ENCODE measurements at places on chromosomes 5 and 9.

DNA sequence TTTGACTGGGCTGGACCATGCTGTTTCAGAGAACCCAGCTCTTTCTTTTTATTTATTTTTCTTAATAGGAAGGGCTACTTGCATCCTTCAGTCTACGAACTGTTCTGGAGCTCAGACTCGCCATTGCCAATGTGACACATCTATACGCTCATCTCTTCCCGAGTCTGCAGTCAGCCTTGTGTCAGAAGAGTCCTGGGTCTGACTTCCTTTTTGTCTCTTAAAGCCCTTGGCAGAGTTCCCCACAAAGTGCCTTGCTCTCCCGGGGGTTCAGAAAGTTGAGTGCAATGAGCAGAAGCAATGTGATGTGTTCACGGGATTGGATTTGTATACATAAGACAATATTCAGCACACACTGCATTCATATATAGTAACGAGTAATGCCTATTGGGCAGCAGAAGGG, 140.4 kb downstream of the ATPSCKMT start:
- no peak for DNase-seq

DNA sequence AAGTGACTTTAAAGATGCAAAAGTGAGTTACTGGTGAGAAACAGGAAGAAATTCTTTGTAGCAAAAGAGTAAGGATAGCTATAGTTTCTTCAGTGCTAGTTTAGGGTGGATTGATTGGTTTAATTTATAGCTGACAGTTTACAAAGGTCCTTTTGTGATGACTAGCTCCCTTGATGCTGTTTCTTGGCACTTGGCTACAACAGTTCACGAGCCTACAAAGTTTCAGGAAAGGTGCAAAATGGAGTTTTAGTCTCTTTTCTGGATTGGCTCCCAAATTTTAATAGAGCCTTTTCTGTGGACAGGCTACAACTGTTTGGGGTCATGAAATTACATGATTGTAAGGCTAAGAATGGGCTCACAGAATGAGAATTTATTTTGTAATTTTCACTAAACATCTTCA, 40.9 kb upstream of the BNIP1 start:
- DNase-seq = no peak

DNA sequence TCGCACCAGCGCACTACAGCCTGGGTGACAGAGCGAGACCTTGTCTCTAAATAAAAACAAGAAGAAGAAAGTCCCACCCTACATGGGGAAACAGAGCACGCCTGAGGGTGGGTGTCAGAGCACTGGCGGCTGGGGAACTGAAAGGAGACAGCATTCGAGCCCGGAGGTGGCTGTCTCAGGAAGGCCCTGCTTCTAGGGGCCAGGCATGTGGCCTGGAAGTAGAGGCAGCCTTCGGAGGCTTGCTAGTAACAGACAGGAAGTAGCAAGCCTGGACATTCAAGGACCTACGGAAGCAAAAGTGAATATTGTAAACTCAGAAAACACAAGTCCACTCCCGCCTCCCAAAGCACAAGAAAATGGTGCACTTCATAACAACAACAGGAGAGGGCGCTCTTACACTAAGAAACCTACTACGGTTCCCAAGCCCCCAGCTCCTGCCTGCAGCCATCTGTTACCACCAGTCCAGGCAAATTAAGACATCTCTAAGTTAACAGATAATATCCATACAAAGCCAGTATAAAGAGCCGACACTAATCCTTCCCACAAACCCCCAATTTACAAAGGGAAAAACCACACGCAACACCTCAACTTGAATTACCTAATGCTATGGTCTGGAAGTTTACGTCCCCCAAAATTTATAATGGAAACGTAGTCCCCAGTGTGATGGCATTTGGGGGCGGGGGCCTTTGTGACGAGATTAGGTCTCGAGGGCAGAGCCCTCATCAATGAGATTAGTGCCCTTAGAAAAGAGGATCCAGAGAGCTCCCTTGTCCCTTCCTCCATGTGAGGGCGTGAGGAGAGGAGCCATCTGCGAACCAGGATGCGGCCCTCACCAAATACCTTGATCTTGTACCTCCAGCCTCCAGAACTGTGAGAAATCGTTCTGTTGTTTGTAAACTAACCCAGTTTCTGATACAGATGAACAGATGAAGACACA, 7.7 kb downstream of the RASGEF1C start:
- DNase-seq = peak; percentile 34

DNA sequence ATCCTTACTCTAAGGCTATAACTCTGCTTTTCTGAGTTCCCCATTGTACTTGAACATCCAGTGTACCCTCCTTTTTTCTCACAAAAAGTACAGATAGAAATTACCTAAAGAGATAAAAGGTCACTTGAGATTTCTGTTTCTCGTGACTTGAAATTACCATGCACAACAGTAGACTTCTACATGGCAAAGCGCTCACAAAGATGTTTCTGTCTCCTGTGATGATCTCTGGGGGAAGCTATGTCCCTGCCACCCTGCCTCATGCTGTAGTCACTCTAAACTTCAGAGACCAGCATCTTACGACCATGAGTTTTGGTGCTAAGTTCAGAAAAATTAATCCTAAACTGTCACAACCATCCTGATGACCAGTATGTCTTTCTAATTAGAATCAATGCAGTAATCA, 36.2 kb downstream of the NFIB start:
- DNase-seq = no peak

DNA sequence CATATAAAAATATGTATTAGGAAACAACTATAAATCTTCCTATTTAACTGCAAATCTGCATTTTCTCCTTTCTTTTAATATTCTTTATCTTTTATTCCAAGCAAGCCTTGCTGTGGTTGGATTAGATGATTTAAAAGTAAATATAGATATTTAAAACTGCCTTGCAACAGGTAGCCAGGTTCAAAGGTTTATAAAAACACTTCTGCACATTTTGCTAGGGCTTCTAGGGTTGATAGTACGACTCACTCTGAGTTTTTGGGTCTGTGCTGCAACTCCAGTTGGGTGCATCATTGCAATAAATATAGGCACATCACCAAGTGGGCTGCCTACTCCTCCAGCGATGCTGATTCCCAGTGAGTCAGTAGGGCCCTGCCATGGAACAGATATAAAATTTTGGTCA, 167.7 kb downstream of the MPDZ start:
- DNase-seq = no peak

- DNase-seq = no peak
Measured at GRCh38 chr9:86246752-86247161, 12.7 kb downstream of the C9orf153 start.

- no peak for DNase-seq
Measured at GRCh38 chr5:171462928-171463861, 43.7 kb downstream of the FGF18 start.

DNA sequence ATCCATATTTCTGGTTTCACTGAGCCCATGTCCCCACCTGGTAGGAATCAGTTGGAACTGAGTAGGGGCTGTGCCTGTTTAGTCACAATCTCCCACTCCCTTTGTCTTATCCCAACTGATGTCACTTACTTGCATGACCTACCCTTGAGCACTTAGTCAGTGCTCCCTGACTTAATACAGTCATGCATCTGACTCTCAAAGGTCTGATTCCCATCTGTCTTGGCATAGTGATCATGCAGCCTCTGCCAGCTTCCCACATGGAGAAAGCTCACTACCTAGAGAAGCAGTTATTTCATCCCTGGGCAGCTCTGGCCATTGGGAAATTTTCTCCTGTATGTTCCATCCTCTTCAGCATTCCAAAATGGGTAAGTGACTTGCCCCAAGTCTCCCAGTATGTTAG, 24.8 kb downstream of the ABLIM3 start:
- no peak for DNase-seq

DNA sequence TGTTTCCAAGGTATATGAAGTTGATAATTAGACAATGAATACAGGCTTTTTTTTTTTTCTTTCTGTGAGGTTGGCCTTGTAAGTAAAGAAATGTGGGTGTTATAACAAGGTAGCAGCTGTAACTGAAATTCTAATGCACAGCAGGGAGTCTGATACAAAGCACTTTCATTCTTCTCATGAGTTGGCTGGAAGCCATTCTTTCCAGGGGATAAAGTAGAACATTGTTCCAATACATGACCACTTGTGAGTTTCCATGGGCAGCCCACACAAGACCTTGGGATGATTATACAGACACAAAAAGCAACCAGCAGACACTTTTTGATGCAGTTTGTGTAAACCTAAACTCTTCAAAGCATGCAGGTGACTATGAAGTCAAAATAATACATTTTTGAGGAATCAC, 1785.9 kb upstream of the WWC1 start:
- no peak for DNase-seq

- peak; percentile 58 for DNase-seq
Measured at GRCh38 chr5:140372971-140373487, 13.0 kb downstream of the SLC4A9 start.

GRCh38 chr5:50658246-50658645, 8.2 kb upstream of the PARP8 start:
- DNase-seq = peak; percentile 57

GRCh38 chr9:6545017-6545691, 100.4 kb downstream of the GLDC start:
- no peak for DNase-seq

DNA sequence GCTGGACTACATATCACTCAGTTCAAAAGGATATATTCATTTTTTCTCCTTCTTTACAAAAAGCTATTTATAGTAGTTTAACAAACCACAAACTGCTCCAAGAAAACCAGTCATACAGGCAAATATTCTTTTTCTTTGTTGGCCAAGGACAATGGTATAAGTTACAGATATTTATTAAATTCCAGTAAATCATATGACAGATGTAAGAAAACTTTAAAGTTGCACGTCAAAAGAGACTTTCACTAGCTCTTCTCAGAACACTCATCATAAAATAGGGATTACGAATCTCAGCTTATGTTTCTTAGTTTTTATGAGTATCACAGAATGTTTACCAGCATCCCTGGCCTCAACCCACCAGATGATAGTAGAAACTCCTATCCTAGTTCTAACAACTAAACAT, 67.2 kb downstream of the ANKRD31 start:
- no peak for DNase-seq

DNA sequence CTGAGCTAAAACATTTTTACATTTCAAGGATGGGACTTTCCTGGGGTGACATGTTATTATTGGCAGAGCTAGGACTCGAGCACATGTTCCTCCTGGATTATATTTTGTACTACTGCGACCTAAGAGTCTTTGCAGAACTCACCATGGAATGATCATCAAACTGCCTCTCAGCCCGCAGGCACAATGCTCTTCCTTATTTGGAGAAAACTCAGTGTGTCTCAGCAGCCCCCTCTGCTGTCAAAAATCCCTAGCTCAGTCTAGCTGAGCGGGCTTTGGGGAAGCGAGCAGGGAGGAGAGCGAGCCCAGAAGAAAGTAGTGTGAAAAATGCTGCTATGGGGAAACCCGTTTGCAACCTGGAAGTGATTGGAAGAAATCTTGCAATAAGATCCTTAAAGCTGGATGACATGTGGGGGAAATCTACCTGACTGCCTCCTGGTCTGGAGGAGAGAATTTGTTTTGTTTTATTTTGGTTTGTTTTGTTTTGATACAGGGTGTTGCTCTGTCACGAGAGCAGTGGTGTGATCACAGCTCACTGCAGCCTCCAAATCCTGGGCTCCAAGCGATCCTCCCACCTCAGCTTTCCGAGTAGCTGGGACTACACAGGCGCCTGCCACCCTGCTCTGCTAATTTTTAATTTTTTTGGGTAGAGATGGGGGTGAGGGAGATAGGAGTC, 89.9 kb upstream of the CLINT1 start:
- DNase-seq = peak; percentile 93

DNA sequence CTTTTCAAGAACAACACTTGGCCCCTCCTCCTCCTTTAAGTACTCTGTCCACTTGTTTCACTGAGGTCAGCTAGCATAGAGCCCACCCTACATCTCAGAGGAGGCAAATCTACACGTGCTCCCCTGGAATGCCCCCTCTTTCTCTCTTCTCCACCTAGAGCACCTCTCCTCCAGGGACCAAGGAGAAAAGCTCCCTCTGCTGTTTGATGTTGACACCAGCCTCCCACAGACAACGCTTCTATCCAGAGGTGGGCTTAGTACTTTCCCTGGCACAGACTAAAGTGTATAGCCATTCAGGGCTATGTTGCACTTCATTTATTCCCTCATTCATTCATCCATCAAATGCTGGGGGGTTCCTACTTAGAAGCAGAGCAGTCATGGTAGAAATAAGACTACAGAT, 68.2 kb upstream of the TAF1L start:
- DNase-seq = no peak

DNA sequence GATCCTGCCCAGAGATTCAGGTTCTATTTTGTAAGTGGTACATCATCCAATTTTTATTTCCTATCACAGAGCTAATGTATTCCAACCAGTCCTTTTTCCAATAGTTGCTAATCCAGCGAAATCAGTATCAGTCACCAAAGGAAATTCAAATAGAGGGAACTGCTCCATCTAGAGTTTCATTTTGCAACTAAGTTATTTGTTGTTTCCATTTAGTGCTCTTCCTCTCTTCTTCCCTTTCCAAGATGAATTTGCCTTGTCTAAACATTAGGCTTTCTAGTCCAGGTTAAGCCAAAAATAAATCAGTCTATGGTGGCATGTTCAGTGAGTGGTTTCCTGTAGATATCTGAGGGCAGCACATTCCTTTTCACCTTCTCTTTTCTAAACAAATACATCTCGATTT, 79.8 kb upstream of the SPATA31D4 start:
- no peak for DNase-seq

DNA sequence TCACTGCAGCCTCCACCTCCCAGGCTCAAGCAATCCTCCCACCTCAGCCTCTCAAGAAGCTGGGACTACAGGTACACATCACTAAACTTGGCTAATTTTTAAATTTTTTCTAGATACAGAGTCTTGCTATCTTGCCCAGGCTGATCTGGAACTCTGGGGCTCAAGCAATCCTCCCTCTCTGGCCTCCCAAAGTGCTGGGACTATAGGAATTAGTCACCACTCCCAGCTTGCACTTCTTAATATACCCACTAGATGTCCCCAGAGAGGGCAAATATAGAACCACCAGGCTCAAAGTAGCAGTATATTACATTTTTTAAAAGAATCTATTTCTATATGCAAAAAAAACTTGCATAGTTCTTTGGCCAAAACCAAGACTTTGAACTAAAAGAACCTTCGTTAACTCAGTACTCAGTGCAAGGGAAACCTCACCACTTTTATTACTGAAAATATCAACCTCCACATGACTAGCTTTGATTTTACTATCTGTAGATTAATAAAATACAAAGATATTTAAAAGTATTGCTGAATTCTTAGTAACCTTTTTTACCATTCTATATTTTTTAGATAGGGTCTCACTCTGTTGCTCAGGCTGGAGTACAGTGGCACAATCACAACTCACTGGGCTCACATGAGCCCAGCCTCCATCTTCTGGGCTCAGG, 25.8 kb upstream of the HSD17B3 start:
- peak; percentile 58 for DNase-seq

Measured in inflammatory macrophage (primary cell).